ENCODE measurements at places on chromosomes 16 and 17.
A peak's percentile ranks its signal among the peaks of the same experiment; 100 is the strongest.

- DNase-seq, result no peak
Measured at GRCh38 chr16:55045329-55045728, 114.7 kb downstream of the IRX5 start.

GRCh38 chr16:47392081-47392480 lies 68.8 kb downstream of the ITFG1 start:
- DNase-seq, result peak; percentile 16

DNA sequence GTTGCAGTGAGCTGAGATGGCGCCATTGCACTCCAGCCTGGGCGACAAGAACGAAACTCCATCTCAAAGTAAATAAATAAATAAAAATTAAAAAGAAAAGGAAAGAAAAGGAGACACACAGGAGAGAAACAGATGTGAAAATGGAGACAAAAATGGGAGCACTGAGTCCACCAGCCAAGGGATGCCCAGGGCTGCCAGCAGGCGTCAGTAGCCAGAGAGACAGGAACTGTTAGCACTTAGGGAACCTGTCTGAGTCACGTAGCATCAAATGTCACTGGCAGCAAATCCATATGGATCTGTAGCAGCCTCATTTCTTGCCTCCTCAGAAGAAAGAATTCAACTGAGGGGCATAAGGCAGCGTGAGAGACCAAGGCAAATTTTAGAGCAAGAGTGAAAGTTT lies 79.7 kb downstream of the CYLD start:
- peak; percentile 32 for DNase-seq

GRCh38 chr17:33657181-33657580 lies 364.1 kb upstream of the ASIC2 start:
- DNase-seq, result no peak

DNA sequence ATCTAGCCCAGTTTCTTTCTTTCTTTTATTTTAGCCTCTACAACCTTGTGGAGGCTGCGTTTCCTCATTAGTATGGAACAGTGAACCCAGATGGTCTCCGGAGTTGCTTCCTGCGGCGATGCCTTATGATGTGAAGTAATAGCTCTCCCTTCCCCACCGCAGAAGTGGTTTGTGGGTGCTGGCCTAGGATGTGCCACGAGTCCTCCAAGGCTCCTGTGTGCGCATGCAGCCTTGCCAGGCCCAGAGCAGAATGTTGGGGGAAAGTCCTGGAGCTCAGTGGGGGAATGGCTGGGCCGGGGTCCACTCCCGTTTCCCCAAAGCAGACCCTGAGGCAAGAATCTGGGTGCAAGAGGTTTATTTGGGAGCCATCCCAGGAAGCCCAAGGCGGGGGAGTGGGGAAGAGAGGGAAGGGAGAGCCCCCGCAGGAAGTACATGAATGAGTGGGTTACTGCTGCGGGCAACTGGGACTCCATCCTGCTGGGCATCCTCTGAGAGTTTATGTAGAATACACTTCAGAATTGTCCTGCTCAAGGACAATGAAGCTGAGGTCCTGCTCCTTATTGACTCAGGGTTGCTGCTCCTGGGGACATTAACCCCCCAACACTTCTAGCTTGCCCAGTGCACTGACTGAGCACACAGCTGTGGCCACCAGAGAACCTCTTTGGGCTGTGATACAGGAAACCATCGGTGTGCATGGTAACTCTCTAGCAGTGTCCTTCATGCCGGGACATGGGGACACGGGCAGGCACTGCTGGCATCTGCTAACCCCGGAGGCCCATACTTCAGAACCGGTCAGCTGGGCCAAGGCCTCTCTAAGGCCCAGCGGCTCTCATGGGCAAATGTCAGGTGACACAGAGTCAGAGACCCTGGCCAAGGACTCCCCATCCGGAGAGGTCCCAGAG lies 3.7 kb upstream of the HCRT start:
- DNase-seq, result no peak

DNA sequence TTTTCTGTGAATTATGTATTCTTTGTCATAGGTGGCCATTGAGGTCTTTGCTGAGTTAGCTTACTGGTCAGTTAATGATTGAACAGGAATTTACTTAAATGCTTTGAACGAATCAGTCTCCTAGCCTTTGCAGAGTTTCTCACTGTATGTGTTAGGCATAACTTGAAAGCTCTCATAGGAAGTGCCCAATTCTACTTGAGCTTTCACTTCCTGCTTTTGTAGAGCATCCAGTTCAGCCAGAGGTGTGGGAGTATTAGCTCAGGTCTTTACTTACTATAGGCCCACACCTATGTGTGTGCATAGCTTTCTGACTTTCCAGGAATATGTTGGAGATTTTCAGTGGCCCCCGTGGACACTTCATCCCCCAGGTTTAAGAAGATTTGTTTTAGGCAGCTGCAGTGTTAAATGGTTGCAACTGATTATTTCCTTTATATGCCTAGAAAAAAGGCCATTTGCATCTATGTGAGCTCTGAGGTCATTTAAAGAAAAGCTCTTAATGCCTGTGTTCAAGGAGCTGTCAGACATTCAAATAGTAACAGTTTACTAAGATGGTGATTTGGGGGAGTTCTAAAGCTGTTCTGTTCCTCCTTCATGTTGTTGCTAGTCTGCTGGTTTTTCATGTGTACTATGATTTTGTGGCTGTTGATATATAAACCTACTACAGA lies 62.3 kb downstream of the PHKB start:
- no peak for DNase-seq

- DNase-seq, result no peak
Measured at GRCh38 chr17:73348018-73348828, 36.4 kb upstream of the CDC42EP4 start.

Measured in EH (cell line).